ENCODE measurements at places on chromosomes 12 and 14.

- no peak for DNase-seq
These were observed 87.0 kb downstream of the TRMT5 start for GRCh38 chr14:60893911-60894310.

- no peak for DNase-seq
These were observed 27.4 kb upstream of the TSPAN9 start for GRCh38 chr12:3049611-3050249.

- DNase-seq = no peak
These were observed 81.1 kb downstream of the SLC24A4 start for GRCh38 chr14:92404018-92404417.

GRCh38 chr12:127149226-127149964, 1117.6 kb upstream of the TMEM132C start:
- DNase-seq = no peak

- DNase-seq = peak; percentile 74
These were observed 593 bp downstream of the CFL2 start for GRCh38 chr14:34713681-34714319.

- DNase-seq = peak; percentile 88
These were observed 58.6 kb downstream of the TSPAN9 start for GRCh38 chr12:3135522-3136461.

GRCh38 chr14:60509438-60510253, 700 bp downstream of the SIX6 start:
- DNase-seq = no peak

DNA sequence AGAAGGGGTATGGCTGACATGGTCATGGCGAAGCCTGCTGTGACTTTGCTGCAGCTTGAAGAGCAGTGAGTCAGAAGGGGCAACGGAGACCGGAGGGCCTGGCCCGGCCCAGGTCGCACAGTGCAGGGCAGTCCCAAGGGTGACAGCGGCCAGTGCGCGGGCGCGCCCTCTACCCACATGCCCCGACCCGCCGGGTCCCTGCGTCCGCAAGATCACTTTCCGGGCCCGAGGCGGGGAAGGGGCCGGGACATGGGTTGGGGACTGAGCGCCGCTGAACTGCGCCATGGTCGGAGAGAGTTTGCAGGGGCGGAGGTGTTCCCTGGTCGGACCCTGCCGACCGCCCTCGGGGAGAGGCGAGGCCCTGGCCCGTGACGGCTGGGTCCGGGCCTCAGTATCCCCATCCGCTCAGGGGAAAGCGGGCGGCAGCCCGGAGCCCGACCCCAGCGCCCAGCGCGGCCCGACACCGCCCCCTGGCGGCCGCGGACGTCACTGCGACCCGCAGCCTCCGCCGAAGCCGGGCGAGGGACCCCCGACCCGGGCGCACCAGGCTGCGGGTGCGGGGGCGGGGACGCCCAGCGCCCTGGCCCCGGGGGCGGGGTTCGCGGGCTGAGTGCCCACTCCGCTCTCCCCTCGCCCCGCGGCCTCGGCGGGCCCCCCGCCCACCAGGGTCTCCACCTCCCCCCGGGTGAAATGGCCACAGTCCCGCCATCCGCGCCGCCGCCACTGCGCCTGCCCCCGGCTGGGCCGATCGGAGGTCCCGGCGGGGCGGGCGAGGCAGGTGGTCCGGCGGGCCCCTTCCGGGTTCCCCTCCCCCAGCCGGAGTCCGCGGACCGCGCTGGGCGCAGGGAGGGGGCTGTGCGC, 7.2 kb upstream of the ANKRD9 start:
- no peak for DNase-seq

DNA sequence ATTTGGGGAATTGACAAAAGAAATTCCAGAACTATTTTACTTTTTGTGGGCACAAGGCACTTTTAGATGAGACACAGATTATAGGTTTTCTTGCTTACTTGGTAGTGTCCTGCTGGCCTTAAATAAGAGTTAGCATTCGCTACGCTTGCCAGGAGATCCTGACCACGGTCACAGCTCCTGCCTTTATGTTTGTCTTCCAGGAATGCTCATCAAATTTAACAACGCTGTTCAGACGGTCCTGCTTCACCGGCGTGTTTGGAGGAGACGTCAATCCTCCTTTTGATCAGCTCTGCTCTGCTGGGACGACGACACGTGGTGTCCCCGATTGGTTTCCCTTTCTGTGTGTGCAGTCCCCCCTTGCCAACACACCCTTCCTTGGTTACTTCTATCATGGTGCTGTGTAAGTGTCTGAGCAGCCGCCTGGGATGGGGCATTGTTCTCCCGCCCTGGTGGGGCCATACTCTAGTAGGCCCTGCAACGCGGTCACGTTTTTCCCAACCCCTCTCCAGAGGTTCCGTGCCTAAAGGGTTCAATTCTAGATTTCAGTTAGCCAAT, 15.8 kb downstream of the TCTN2 start:
- DNase-seq = no peak

- no peak for DNase-seq
These were observed 4.4 kb upstream of the CTDSP2 start for GRCh38 chr12:57850854-57851430.

GRCh38 chr12:111034083-111034885, 113.9 kb upstream of the MYL2 start:
- no peak for DNase-seq

DNA sequence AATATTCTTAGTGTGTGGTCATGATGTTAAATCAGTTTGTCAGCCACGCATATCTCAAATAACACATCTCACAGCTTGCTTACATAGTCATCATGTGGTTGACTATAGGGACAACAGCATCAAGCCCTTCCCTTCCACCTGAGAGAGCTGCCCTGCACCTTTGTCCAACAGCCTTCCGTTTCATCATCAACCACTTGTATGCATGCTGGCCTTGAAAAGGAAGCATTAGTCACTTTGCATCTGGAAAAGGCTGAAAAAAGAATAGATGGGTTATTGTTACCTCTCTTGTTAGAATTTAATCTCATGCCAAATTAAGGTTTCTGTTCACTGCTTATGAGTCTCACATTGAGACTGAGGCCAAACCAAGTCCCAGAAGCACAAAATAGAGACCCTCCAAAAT, 1586.5 kb upstream of the SEL1L start:
- no peak for DNase-seq

DNA sequence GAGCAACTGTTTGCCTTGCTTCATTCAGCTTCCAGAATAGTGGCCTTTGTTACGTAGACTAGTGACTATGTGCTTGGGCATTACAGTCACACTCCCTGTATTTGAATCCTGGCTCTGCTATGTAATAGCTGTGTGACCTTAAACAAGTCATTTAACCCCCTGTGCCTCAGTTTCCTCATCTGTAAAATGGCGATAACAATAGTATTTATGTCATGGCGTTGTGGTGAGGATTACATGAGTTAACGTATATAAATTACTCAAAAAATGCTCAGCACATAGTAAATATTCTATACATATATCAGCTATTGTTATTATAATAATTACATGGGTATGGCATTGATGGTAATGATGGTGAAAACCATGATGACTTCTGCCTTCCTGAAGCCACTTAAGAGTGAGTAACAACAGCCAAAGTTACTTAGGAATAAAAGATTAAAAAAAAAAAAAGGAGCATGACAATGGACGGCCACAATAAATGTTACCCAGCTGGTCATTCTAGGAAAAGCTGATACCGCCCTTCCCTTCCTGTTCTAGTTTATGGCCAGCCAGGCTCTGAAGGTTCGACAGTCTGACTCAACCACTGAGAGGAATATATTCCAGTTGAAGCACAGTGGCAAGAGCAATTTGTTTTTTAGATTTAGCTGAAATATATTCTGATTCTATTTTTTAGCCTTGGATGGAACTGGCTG, 9.9 kb upstream of the ADIPOR2 start:
- DNase-seq = no peak

DNA sequence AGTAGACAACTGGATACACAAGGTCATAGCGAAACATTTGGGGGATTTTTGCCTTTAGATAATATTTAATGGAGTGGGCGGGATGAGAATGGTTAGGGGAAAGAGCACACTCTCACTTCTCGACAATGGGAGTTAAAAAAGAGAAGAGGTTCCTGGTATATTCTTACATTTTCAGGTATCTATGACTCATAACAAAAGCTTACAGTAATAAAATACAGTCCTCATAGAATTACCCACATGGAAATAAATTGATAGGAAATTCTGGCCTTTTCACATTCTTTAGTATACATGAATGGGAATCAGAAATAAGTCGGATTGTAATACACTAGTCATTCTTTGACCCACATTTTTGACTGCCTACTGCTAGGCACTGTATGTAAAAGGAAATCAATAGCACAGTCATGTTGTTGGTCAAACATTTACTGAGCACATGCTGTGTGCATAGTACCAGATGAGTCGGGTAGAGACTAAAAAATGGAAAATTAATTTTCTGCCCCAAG, 8.2 kb upstream of the CRADD start:
- no peak for DNase-seq

- DNase-seq = no peak
These were observed 28.6 kb downstream of the USP44 start for GRCh38 chr12:95522692-95523091.

- DNase-seq = peak; percentile 82
These were observed 71.3 kb downstream of the DERA start for GRCh38 chr12:15982471-15982870.

GRCh38 chr12:116174006-116174405, 103.5 kb downstream of the MED13L start:
- DNase-seq = no peak

DNA sequence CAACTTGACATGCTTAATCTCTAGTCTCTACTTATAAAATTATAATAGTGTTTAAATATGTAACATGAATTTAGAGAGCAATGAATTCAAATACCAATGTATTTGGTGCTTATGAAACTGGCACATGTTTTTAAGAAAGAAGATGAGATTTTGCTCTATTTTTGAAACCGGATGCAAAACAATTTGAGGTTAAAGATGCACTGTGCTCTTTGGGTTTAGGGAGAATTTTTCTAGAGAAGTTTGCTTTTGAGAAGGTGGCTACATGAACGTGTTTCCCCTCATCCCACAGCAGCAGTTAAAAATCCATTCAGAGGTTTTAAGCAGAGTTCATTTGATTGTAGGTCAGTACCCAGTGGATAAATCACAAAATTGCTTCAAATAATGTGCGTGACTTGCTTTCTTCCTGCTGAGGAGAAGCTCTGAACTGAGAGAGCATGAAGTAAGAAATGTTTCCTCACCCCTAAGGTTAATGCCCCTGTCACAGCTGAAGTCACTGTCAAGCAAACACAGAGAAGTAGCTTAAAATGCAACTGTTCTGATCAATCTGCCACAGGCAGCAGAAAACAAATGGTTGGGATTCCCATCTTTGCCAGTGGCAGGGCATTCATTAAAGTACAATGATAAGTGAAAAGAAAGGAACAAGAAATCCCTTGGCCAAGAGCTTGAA, 241.9 kb upstream of the SYT1 start:
- DNase-seq = no peak

- peak; percentile 93 for DNase-seq
These were observed 114.4 kb upstream of the OVCH1 start for GRCh38 chr12:29611906-29612305.

DNA sequence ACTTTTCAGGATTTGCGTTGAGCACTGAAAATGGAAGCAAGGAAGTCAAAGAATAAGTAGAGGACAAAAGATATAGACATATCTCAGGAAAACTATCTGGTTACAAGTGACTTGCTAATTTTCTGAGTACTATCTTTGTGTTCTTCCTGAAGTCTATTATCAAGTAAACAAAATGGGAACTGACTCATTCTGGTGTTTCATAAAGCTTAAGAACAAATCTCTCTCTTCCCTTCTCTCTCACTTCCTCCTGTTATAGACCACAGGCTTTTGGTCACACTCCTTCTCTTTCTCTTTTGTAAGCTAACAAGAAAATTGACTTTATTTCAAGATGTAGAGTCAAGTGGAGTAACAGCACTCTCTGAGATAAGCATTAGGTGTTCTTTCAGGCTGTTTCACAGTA, 406.6 kb upstream of the SYT1 start:
- DNase-seq = peak; percentile 54

GRCh38 chr12:86838711-86839110, 582.5 kb upstream of the MGAT4C start:
- peak; percentile 36 for DNase-seq

Data from choroid plexus epithelial cell (primary cell).